ENCODE measurements at places on chromosomes 1 and 21.
A peak's percentile ranks its signal among the peaks of the same experiment; 100 is the strongest.

- no peak for DNase-seq
Observed at GRCh38 chr1:209791920-209792319, 7.6 kb upstream of the C1orf74 start.

GRCh38 chr1:70034403-70034802 lies 171.0 kb downstream of the LRRC40 start:
- DNase-seq, result peak; percentile 52

DNA sequence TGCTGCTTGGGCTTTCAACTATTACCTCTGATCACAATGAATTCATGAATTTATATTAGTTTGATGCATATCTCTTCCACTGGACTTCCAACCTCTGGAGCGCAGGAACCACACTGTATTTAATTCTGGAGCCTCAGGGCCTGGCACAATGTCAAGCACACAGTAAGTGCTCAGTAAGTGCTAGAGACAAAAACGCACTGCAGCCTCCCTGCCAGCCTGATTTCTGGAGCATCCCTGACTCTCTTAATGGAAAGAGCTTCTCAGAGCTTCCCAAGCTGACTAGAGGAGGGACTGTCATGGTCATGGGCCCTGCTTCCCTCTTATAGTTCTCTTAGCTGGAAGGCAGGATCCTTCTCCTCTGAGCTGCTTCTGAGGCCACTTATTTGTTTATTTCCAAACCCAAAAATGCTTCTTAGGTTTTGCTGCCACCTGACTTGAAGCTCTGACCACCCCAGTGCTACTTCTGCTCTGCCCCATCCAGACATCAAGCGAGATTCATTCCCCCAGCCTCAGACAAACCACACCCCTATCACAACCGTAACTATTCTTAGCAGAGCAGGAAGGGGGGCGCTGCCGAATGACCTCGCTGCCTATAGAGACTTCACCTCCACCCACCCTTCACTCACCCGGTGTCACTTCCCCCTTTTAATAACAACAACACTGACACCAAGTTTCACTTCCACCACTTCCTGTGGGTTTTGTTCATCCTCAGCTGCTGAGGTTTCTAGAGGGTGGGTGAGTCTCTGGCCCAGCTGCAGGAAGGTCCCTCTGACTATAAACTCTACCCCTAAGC lies 33.6 kb downstream of the NUAK2 start:
- DNase-seq, result peak; percentile 99

DNA sequence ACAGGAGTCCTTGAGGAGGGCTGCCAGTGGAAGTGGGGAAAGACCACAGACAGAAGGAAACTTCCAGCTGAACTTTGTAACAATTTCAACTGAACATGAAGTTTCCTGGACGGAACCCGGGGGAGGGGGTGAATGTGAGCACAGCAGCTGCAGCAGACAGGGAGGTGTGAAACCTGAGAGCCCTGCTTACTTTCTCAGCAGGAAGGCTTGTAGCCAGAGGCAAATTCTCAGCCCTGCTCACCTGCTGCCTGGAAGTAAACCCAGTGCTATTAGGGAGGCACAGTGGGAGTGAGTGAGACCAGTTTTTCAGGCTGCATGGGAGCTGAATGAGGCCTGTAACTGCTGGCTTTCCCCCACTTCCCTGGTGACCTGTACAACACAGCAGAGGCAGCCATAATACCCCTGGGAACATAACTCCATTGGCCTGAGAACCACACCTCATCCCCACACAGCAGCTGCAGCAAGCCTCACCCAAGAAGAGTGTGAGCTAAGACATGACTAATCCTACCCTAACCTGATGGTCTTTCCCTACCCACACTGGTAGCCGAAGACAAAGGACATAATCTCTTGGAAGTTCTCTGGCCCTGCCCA lies 9.6 kb upstream of the SPRR2F start:
- no peak for DNase-seq

DNA sequence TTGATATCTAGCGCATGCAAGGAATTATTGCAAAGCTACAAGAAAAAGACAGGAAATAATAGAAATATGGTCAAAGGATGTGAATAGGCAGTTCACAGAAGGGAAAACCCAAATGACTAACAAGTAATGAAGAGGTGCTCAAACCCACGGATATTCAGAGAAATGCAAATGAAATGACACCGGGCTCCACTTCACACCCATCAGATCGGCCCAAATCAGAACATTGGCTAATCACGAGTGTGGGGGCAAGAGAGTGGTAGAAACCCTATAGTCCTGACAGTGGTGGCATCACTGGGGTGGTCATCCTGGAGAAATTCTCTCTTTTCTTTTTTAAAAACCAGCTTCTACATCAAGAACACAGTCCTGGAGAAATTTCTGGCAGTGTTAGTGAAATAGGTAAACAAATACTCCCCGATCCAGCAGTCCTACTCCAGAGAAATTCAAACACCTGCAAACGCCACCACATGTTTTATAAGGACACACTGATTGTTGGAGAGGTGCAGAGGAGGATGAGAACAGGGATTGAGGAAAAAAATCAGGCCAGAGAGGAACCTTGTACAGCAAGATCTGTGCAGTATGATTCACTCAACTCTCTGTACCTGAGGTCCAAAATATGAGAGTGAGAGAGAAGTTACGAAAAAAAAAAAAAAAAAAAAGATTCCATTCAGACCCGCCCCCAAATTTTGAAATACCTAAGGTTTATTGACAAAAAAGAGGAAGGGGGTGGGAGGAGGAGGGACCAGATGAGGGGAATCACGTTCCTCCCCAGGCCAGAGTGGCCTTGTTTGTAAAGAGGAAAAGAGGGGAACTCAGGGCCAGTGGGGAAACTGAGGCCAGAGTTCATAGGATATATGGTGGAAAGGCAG lies 9.2 kb upstream of the TNFRSF1B start:
- peak; percentile 72 for DNase-seq

DNA sequence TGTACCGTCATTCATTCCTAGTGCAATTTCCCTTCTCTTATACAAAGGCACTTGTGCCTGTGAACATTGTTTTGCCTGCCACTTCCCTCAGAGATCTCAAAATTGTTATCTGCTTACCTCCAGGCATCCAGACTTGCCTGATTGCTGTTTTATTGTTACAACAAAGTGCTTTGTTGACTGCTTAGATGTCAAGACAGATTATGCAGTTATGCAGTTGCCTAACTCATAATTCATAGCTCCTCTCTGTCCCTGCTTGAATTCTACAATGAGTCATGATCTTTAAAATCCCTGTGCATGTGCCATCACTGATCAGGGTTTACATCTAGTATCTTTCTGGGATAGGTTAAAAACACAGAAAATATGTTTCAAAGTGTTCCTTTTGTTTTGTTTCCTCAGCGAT lies 24.5 kb downstream of the CXADR start:
- no peak for DNase-seq

DNA sequence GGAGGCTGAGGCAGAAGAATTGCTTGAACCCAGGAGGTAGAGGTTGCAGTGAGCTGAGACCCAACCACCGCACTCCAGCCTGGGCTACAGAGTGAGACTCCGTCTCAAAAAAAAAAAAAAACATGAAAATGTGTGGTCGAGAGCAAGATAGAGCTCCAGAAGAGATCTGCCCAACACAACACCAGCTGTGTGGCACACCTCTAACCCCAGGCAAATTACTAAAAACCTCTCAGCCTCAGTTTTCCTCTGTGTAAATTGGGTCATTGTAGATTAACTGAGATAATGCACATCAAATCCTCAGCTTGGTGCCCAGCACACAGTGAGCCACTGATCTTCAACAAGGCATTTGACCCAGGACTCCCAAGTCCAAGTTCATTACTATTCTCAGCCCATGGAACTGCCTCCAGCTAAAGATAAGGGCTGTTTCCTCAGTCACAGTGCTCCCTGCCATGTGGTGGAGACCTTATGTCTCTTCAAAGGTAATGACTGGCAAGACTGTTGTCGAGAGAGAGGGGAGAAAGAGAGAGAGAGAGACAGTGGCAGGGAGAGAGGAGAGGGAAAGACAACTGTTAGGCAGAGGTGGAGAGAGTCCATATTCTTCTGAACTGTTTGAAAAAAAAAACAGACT lies 58.1 kb downstream of the PTP4A2 start:
- DNase-seq, result no peak

DNA sequence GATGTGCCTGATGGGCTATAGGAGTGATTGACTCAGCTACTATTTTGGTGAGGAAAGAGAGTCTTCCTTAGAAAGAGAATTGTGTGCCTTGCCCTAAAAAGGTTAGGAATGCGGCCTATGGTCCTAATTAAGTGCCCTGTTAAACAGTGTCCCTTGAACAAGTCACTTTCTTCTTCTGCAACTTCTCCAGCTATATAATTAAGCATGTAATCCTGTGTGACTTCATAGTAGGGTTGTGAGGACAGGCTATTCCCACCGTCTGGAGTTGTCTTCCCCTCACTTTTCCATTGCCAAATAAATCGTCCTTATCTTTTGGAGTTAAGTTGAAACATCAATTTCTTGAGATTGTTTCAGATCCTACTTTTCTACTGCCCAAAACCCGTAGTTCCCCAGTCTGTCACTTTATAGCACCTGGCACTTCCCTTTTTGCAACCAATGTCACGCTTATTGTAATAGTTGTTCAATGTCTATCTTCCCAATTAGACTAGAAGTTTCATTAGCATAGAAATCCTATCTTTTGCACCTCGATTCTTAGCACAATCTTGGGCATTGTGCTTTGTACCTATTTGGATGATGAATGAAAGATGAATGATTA lies 27.6 kb upstream of the SLC16A1 start:
- peak; percentile 41 for DNase-seq

DNA sequence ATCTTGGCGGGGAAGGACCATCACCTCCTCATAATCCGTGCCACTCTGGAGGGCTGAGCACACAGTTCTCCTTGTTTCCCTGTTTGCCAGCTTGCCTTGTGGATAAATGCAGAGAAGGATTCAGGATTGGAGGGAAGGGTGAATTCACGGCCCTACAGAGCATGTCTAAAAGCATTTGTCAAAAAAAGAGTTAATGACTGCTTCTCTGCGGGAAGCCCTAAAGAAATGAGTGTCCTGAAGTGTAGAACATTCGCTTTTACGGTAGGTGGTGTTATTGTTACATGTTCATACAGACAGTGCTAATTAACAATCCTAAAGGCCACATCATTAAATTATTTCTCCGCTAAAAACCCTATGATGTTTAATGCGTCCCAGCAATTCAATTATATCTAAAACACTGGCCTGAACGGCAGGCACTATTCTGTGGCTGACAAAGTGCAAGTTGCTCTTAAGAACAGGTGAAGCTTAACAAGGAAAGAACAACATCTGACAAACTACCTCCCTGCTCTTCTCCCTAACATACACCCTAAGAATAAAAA lies 112.3 kb upstream of the NFIA start:
- no peak for DNase-seq

DNA sequence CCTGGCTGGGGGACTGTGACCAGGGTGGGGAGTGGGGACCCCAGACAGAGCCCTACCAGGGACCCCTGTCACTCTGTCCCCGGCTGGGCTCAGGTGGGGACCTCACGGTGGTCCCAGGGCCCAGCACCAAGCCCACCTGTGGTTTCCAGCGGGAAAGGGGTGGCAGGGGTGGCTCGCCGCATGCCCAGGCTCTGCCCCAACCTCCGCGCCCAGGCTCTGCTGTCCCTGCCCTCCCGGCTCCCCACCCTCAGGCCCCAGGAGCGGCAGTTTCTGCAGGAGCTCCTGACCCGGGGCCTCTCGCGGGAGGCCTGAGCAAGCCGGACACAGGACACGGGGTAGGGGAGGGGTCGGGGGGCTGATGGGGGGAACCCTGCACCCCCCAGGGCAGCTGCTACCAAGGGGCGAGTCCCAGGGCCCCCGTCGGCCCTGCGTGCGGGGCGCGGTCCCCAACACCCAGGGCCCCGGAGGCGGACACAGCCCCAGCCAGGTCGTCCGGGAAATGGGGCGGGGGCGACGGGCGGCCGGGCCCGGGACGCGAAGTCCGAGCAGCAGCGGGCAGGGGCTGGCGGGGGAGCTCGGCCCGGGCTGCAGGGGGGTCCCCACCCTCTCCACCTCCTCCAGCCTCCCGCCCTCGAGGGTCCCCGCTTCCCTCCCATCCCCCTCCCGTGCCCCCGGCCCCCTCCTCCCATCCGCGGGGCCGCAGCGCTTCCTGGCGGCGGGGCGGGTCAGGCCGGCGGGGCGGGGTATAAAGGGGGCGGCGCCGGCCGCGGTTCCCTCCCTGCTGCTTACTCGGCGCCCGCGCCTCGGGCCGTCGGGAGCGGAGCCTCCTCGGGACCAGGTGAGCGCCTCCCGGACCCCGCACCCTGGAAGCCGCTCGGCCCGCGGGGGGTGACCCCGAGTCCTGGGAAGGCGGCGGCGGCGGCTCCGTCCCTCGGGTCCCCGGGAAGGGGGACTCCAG lies at the start of gene COL6A2:
Gene COL6A2 (plus strand): TSS at position 777 of the 958 bp plus-strand sequence.
- DNase-seq, result peak; percentile 30

DNA sequence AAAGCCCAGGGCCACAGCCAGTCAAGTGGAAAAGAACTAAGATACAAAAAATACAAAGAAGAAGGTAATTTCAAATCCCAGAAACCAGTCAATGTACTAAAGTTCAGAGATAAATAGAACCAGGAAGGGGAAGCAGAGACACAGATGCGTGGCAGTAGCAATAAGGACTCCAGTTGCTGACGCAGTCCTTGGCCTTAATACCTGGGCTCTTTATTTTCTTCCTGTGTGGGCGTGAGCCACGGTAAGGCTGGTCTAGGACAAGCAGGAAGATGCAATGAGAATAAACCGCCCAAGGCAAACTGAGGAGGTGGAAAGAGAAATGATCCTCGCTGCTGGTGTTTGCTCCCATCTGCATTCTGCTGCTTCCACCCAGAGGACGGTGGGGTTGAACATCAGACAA lies 65.6 kb upstream of the PLXNA2 start:
- no peak for DNase-seq

DNA sequence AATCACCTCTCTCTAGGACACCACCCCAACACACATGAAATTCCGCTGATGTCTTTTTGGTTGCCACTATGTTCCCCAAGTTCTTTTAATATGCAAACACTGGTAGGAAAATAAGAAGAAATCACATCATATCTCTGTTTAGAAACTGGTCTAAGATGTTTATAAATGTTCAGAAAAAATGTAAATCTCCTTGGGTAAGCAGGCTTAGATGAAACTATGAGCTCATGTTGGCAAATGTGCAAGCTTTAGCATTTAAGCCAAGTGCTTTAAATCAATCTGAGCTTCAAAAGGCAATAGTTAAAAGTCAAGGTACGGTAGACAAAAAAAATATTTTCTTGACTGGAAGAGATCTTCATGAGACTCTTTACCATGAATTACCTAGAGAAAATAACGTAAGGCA lies 25.2 kb upstream of the SLAMF9 start:
- no peak for DNase-seq

DNA sequence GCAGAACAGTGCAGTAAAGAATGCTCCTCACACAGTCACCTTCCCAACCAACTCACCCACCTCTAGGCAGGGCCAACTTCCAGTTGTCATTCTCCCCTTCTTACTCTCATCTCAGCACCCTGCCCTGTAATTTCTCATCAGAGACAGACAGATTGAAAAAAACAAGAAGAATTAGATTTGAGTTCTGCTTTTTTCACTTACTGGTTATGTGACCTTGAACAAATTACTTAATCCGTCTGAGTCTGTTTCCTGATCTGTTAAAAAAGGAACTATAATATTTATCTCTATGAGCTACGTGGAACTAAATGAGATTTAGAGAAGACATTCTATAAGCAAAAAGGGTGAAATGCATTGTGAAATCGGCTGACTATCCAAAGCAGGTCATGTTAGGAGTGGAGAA lies 330.3 kb downstream of the ZNF326 start:
- peak; percentile 55 for DNase-seq

GRCh38 chr1:26009796-26010447 lies 11.7 kb upstream of the EXTL1 start:
- DNase-seq, result no peak

GRCh38 chr1:2109581-2110021 lies 59.4 kb downstream of the PRKCZ start:
- DNase-seq, result no peak

Measured in KBM-7 (cell line).